ENCODE measurements at places on chromosomes 4 and X.
A peak's percentile ranks its signal among the peaks of the same experiment; 100 is the strongest.

DNA sequence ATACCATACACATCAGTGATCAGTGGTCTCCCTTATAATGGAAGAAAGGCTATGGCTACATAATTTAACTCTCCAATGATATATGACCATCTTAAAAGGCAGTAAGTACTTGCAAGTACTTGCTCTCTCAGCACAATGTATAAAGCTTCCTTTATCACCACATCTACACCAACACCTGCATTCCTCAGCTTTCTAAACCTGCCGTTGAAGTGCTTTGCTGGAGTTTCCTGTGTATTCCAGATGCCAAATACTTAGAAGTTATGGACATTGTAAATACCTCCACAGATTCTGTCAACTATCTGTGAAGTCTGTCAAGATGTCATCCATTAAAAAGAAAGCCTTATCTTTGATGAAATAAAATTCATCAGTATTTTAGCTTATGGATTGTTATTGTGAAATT, 335.0 kb upstream of the GALNTL6 start:
- no peak for DNase-seq

DNA sequence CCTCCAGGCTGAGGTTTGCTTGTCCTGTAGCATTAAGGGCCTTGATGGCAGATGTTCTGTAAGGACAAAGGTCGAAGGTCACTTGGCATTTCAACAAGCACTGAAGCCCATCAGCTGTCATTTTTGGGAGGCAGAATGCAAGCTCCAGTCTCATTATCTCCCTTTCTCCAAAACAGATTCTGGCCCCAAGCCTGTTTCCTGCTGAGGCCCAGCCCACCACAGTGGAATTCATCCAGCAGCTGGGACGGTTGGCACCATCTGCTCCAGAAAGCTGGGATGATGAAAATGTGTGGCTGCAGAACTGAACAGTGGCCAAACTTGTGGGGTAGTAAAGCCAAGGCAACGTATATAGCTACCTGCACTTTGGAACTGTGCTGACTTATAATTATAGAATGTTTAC, 17.7 kb upstream of the PPEF2 start:
- peak; percentile 26 for DNase-seq

DNA sequence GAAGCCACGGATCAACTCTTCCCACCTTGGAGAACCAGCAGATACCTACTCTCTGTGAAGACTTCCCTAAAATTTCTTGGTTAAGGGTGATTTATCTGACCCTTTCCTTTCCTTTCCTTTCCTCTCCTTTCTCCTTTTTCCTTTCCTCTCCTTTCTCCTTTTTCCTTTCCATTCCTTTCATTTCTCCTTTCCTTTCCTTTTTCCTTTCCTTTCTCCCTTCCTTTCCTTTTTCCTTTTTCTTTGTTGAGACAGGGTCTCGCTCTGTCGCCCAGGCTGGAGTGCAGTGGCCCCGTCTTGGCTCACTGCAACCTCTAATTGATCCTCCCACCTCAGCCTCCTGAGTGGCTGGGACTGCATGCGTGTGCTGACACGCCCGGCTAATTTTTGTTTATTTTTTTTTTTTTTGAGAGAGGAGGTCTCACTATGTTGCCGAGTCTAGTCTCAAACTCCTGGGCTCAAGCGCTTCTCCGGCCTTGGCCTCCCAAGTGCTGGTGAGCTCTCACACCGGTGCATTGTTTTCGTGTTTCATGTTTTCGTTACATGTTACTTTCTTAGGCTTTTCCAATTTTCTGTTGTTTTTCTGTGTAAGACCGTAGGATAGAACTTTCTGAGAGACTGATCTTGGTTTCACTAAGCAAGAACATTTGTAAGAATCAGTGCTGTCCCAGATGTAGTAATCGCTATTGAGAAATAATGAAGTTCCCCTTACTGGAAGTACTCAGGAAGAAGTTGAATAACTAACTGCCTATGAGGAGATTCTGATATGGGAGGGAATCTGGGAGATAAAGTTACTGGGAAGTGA, 2.0 kb downstream of the TMEM165 start:
- peak; percentile 57 for DNase-seq

DNA sequence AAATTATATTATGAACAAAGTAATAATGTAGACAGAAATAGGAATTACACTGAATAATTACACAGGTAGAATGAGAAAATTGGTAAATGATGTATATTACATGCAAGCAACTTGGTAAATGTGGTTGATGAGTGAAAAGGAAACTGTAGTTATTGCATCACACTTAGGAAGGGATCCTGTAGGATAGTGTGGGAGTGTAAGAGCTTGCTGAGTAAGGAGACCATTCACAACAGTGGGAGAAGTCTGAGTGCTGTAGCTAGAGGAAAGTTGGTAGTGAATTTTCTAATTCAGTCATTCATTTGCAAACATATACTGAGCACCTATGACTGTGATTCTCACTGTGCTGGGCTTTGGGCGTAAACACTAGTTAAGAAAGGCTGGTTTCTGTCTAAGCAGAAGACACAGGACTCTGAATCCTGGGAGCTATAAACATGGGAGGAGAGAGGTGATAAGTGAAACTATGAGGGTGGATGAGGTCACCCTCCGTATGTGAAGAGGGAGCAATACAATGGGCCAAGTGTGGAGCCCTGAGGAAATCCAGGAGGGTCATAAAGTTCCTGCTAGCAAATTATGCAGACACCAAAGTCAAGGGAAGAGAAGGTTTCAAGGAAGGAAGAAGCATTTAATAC, 14.2 kb upstream of the CPE start:
- peak; percentile 22 for DNase-seq

GRCh38 chr4:139184129-139184528, 7.1 kb upstream of the ELF2 start:
- peak; percentile 16 for DNase-seq

GRCh38 chr4:164441109-164441508, 312.8 kb upstream of the SMIM31 start:
- DNase-seq: no peak

- peak; percentile 25 for DNase-seq
Observed at GRCh38 chrX:22126327-22126726, 94.2 kb downstream of the PHEX start.

- DNase-seq: no peak
Observed at GRCh38 chrX:7262551-7262950, 114.6 kb upstream of the PUDP start.

DNA sequence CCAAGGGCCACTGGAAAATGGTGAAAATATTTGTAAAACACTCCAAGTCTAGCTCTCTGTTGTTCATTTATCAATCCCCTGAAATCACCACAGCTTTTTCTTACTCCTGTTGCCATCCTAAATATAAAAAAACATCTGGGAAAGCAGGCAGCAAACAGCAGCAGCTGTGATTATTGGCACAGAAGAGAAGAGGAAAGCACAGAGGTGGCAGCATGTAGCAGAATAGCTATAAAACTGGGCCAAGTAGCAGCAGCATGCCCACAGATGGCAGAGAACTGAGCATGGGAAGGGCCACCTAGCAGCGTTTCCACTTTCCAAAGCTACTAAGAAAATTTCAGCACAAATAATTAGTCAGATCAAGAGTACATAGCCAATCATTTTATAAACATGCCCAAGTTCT, 307.2 kb downstream of the SLC7A11 start:
- DNase-seq: no peak

DNA sequence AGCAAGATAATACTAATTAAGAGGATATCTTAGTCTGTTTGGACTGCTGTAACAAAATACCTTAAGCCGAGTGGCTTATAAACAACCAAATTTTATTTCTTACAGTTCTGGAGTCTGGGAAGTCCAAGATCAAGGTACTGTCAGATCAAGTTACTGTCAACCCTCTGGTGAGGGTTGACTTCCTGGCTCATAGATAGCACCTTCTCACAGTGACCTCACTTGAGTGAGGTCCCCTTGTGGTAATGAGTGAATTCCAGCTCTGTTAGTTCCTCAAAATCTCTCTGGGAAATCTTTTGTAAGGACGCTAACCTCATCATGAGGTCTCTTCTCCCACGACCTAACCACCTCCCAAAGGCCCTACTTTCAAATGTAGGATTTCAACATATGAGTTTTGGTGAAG, 36.9 kb upstream of the ADGRA3 start:
- peak; percentile 2 for DNase-seq

GRCh38 chr4:74897386-74897785, 35.5 kb upstream of the PARM1 start:
- DNase-seq: no peak

GRCh38 chrX:4944767-4945166, 1231.3 kb upstream of the PRKX start:
- no peak for DNase-seq

- DNase-seq: no peak
Observed at GRCh38 chr4:77635246-77635645, 29.6 kb downstream of the CXCL13 start.

DNA sequence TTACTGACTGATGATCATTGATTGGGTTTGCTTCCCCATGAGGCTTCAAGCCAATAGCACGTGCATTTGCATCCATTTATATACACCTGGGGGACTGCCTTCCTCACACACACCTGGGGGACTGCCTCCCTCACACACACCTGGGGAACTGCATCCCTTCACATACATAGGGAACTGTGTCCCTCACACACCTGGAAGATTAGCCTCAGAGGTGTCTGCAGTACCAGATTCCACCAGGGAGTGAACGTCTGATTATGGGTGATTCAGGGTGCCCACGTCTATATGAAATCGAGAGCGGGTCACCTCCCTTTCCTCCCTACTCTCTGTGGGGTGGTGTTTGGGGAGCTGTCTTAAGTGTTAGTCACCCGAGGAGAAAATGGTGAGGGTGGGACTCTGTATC, 16.9 kb downstream of the CD99 start:
- no peak for DNase-seq

- DNase-seq: no peak
Observed at GRCh38 chr4:100098011-100098545, 92.2 kb downstream of the DDIT4L start.

DNA sequence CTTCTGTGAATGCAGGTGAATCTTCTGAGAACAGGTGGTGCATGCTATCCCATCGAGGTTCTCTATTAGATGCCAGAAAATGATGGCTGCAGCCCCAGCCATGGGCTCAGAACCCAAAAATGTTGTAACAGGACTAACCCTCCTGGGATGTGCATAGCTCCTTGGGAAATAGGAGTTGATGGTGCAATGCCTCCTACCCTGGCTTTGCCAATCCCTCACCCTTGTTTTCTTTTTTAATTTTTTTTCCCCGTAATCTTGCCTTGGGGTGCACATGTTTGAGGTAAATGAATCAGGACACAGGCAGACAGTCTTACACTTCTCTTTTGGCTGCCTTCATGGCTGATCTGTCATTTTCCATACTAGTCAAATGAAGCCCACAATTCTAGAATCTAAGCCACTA, 96.6 kb downstream of the KIT start:
- no peak for DNase-seq

GRCh38 chrX:39728852-39729598, 368.7 kb downstream of the BCOR start:
- no peak for DNase-seq

- DNase-seq: no peak
Observed at GRCh38 chr4:1327526-1328266, 19.3 kb upstream of the UVSSA start.

DNA sequence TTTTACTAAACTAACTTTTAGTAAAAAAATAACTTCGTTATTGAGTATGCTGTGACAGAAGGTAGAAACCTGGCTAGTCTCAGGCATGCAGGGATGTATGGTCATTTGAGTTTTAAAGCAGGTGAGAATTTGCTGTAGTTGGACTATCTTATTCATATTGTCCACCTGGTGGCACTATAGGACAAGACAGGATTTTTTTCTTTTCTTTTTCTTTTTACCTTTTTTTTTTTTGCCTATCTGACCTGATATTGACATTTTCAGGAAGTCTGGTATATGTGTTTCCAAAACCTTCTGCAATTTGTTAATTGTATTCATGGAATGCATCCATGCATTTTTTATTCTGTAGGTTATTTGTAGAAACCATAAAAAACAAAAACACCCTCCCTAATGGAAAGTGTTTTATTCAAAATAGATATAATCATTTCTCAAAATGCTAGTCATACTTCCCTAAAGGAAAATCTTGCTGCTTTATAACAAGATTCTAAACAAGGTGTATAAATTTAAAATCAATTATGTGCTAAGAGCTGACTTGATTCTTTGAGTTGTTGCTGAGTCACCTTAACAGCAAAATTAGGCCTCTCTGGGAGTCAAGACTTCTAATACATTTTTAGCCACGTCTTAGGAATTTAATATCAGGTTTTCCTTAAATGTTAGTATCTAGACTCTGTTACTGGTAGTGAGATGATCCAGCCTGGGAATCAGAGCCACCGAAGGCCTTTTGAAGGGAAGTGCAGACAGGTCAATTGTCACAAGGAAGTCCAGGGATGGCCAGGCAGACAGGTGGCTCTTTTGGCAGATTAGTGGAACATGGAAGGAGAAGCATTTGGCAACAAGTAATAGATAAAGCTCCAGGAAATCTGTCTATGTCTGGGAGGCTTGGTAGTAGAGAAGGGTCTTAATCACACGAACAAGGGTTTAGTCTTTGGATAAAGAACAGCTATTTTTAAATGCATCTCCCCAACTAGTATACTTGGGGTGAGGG, 201.3 kb upstream of the GNPDA2 start:
- peak; percentile 1 for DNase-seq

DNA sequence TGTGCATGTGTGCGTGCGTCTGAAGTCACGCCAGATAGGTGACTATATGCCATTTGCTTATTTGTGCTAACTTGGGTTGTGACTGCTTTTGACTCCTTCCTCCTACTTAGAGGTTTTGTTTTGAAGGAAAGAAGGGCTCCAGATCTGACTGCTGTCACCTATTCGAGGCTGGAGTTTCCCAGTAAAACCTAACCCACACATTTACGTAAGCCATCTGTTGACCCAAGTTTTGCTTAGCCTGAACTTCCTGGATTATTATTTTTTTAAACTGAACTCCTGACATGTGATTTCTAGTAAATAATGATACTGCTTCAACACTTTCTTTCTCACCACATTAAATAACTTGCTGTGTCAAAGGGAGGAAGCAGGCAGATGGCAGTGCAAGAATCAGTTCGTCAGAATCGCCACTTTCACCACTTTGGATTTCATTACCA, 41.5 kb downstream of the DTHD1 start:
- no peak for DNase-seq

DNA sequence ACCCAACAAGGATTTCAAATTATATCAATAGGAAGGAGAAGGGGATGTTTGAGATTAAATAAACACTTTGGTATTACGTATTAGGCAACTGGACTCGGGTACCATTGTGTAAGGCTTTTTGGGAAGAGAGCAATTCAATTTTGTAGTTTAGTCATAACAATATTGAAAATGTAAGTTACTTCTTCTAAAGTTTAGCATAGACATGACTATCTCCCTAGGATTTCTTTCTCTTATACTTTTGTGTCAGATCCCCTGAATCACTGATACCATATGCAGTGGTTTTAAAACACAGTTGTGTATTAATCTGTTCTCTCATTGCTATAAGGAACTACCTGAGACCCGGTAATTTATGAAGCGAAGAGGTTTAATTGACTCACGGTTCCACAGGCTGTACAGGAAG, 123.8 kb upstream of the FAM9C start:
- no peak for DNase-seq

- peak; percentile 1 for DNase-seq
Observed at GRCh38 chr4:31539284-31540069, 819.3 kb downstream of the PCDH7 start.

DNA sequence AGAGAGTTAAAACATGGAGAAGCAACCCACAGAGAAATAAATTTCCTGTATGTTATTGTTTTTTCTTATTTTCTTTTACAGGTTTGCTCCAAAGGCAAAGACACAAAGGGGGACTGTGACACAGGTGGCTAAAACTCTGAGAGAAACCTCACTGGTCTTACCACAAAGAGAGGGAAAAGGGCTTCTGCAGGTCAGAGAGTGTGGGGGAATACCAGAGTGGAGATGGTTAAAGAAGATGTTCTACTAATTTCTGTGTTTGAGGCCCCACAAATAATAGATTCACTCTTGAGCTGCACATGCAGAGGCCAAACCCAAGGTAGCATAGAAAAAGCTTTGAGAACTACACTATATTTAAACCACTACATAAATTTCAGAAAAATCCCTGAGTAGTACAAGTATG, 151.3 kb downstream of the GABRA3 start:
- no peak for DNase-seq
